Caudate nucleus (tissue), 63 donors: ENCODE measurements at places on chromosomes 5 and 9.

GRCh38 chr9:68705531-68706362 is 707 bp downstream of the PIP5K1B start:
- DNase-seq: no peak

DNA sequence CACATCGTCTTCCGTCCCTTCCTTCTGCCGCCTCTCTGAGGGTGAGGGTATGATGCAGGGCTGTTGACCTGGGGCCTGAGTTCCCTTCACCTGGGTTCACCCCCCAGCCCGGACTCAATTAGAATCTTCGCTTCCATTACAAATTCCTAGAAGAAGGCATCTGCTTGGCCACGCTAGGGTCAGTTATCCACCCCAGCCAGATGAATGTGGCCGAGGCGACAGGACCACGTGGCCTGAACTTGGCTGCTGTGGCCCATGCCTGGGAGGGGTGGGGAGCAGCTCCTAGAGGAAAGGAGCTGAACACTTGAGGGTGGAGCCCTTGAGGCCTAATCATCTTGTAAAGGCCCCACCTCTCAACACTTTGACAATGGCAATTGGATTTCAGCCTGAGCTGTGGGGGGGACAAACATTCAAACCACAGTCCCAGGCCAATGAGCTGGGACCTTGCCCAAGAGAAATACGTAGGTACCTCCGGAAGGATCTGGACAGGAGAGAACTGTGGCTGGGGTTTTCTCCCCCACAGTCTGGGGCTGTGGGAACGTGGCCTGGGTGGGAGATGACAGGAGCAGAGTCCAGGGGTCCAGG is 90.6 kb upstream of the ADAMTS2 start:
- no peak for DNase-seq

GRCh38 chr5:127685662-127686061 is 17.5 kb upstream of the CCDC192 start:
- no peak for DNase-seq

DNA sequence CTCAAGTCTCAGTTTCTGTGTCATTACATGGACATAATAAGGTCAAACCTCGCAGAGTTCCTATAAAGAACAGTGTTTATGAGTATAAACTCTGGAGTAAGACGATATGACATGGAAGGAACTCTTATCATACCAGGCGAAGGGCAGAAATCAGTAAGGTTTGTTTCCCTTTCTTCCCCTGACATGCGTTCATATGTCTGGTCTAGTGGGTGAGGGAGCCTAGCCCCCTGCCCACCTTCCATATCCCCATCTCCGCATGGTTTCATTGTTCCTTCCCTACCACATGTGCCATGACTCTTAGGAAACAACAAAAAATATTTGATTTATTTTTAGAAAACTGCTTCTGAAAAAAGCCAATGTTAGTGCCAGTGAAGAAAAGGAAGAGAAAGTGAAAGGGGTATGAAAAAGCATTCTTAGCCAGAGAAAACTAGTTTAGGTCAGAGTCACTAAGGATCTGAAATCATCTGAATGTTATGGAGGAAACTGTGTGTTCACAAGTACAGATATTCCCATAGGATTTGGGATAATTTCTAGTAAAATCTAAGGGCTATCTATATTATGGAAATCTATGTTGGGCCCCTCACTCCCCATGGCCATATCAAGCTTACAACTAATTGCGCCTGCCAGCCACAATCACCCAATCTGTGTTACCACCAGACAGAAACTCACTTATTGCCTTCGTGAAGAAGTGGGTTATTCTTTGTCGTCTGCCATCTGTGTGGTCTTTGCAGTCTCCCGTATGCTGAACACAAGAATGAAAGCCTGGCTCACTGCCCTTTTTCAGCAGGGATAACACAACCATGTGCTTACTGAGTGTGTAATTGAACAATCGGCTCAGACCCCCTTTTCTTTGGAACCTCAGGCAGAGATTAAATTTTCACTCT is 19.9 kb upstream of the HMHB1 start:
- DNase-seq: no peak

- DNase-seq: no peak
Measured at GRCh38 chr9:89522261-89522958, 24.5 kb upstream of the SEMA4D start.

- DNase-seq: no peak
Measured at GRCh38 chr9:121138561-121138960, 63.1 kb downstream of the RAB14 start.

- no peak for DNase-seq
Measured at GRCh38 chr5:9589049-9589835, 40.9 kb downstream of the TAS2R1 start.

GRCh38 chr5:178201927-178202235 is 2.5 kb upstream of the HNRNPAB start:
- no peak for DNase-seq

GRCh38 chr5:33565324-33565723 is 124.6 kb downstream of the TARS1 start:
- no peak for DNase-seq

GRCh38 chr5:27462936-27463335 is 424.6 kb upstream of the CDH9 start:
- DNase-seq: no peak

GRCh38 chr5:158727771-158728311 is 371.9 kb downstream of the EBF1 start:
- no peak for DNase-seq

- no peak for DNase-seq
Measured at GRCh38 chr5:57721226-57721625, 238.6 kb upstream of the ACTBL2 start.

DNA sequence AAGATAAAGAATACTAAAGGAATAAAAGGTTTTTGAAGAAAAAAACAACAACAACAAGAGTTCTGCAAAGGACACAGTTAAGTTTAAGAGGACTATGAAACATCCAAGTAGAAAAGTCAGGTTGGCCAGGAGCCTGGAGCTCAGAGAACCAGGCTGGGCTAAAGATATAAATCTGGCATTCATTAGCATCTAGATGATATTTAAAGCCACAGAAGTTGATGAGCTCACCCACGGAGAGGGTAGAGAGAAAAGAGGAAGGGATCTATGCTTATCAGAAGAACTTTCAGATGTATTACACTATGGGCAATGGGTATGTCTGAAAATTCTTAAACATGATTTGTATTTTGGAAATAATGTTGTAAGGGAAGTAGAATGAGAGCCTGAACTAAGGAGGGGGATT is 9.9 kb downstream of the MIER3 start:
- DNase-seq: no peak

- no peak for DNase-seq
Measured at GRCh38 chr5:55037046-55037771, 13.2 kb downstream of the GZMK start.

DNA sequence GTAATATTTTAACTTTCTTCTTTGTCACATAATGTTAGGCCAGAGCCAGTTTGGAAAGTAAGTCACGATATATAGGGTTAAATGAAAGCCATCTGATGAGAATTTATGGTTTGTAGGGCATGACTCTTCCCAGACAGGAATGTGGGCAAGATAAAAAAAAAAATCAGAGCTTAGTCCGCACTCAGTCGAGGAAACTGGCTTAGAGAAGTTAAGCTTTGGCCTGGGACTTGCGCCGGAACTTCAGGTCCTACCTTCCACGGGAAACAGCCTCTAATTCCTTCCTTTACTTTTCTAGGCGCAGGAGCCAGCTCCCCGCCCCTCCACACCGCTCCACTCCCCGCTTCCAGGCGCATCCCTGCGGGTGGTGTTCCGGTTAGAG is 475 bp downstream of the DDX31 start:
- DNase-seq: no peak

GRCh38 chr9:122346478-122347347 is 24.1 kb upstream of the PTGS1 start:
- DNase-seq: no peak

- DNase-seq: no peak
Measured at GRCh38 chr9:7336356-7337065, 463.1 kb downstream of the DMAC1 start.

GRCh38 chr9:1743121-1743960 is 271.8 kb upstream of the SMARCA2 start:
- no peak for DNase-seq

- no peak for DNase-seq
Measured at GRCh38 chr5:77906806-77907205, 130.7 kb upstream of the TBCA start.

GRCh38 chr5:142514196-142514595 is 171.7 kb downstream of the FGF1 start:
- no peak for DNase-seq

DNA sequence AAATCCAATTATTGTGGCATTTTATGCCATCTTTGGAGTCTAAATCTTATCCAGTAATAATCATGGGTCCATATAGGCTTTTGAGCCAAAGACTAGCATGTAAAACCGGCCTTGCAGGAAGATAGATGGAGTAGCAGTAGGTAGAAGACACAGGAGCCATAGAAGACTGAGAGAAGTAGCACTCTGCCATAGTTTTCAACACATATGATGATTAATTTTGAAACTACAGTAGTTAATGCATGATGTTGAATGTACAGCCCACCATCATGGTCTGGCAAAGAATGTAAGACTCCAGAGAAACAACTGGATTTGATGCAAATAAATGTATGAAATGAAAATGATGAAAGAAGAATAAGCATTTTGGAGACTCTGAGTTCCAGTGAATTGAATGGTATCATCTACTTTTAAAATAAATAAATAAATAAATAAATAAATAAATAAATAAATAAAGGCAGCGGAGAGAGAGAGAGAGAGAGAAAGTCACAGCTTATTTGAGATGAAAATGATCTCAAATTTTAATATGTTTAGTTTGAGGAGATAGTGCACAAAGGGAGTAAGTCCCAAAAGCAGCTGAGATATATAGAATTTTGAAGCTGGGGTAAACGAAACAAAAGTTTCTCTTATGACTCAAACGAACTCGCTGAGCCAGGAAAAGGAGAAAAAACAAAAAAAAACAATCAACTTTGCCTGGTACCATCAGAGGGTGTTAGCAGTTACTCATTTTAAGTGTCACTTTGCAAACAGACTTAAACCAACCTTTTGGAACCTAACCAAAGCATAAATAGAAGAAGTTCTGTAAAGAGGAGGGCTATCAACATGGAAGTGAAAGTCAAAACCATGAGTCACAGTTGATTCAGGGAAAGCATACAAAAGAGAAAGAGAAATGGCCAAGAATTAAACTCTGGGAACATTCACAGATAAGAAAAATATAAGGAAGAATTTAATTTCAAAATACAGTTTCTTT is 388.7 kb downstream of the CETN3 start:
- no peak for DNase-seq

DNA sequence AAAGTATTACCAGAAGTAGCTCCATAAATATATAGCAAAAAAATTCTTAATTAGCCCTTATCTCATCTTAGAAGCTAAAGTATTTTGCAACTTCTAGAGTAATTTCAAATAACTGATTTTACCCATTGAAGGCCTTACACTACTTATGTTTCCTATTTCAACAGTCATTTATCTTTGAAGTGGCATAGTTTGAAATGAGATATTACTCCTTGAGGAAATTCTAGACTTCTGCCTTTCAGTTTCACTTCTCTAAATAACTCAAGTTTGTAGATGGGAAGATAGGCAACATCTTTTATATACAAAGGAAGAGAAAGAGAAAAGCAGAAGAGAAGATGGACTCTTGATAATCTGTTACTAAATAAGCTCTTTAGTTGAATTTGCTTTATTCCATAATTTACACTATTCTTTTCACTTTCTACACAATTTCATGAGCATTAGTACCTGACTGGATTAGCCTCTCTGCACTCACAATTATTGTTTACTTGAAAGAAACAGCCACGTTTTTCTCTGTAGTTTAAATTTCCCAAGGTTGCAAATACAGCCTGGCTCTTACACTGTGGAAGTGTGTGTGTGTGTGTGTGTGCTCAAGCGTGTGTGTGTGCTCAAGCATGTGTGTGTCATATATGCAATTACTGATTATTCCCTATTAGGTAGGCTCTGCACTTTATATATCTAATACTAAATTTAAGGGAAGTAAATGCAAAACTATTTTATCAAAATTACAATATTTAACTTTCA is 60.6 kb upstream of the EMB start:
- no peak for DNase-seq

DNA sequence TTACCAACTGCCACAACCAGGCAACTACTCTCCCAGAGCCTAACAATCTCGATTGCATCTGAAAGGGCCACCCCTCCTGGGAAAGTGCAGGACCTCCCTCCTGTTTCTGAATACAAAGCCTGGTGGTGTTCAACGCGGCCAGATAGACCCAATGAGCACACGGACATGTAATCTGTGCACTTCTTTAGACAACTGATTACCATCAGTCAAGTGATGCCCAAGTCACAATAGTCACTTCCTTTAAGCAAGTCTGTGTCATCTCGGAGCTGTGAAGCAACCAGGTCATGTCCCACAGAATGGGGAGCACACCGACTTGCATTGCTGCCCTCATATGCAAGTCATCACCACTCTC is 739 bp downstream of the C9orf72 start:
- DNase-seq: peak; percentile 24

DNA sequence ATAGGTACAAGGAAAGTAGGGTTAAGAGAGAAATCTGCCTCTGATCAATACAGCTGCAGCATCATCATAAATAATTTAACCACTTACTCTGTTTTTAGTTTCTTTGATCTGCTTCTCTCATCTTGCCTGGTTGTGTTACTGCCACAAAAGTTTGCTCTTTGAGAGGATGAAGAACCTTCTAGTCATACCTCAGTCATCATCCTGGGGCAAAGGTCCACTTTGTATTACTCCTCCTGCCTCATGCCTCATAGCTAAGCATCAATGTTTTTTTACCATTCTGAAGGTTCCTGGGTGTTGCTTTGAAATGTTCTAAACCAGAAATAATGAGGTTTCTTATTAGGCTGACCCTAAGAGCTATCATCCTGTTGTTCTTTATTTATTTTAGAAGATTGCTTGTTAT is 17.1 kb upstream of the TRIM36 start:
- DNase-seq: no peak

GRCh38 chr5:20166456-20166855 is 178.5 kb upstream of the CDH18 start:
- no peak for DNase-seq
